ENCODE measurements at places on chromosomes 4 and X.

DNA sequence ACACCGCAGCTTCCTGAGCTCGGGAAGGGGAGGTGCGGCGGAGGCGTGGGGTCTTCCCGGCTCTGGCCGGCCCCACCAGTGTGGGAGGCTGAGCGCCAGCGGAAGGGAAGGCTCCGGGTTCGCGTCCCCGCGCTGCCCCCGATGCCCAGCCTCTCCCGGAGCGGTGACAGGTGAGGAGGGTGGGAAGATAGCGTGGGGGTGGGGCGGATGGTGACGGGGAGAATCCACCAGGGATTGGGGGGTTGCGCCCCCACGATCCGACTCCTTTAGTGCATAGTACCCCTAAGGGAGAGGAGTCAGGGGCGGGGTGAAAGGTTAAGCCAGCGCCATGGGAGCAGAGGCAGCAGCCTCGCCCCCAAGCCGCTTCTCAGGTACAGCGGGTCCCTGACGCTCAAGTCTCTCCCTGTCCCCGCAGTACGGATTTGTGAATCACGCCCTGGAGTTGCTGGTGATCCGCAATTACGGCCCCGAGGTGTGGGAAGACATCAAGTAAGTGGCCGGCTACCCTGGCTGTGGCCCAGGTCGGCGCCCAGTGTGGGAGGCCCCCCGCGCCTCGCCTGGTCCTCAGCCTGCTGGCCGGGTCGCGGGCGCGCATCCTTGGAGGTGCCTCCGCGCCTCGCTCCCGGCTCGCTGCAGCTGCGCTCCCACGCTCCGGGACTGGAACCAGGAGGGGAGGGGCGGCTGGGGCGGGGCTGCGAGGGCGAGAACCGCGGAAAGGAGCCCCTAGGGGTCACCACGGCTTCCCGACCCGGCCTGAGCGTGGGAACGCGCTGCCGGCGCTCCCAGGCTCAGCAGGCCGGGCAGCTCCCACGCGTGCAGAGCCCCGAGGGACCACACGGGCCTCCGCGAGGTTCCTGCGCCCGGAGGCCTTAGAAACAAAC lies 791 bp downstream of the GUCY1B1 start:
- DNase-seq = no peak

DNA sequence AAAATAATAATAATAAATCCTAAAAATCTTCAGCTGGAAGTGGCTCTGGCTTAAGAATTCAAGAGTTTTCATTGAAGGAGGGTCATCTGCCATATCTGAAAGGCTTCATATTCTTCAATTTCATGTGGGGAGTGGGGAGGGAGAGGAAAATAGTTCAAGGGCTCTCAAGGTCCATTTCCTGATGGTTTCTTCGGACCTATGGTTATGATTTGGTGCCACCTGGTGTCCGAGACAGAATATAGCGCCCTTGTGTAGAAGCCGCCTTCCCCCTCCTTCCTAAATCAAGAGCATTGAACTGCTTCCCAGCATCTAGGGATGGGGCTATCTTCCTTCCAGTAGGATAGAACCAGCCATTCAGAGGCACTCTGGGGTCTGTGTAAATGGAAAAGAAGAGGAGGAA lies 34.3 kb downstream of the NLGN3 start:
- peak; percentile 60 for DNase-seq

DNA sequence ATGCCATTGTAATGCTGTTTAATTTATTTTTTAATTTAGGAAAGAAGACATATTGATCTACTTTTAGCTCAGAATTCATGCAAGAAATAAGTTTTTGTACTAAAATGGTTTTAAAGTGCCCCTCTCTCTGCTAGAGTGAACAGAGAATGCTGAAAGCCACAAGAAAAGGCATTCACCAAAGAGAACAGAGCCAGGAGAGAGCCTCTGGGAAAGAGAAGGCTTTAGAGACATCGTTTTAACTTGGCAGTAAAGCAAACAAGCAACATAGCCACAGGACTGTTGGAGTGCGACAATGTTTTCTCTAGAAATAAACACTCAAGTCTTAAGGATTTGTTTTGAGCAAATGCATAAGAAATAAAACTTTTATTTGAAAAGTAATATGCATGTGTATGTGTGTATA lies 484.1 kb upstream of the CPEB2 start:
- DNase-seq = no peak

- no peak for DNase-seq
Observed at GRCh38 chr4:55851885-55852284, 1.6 kb upstream of the EXOC1 start.

DNA sequence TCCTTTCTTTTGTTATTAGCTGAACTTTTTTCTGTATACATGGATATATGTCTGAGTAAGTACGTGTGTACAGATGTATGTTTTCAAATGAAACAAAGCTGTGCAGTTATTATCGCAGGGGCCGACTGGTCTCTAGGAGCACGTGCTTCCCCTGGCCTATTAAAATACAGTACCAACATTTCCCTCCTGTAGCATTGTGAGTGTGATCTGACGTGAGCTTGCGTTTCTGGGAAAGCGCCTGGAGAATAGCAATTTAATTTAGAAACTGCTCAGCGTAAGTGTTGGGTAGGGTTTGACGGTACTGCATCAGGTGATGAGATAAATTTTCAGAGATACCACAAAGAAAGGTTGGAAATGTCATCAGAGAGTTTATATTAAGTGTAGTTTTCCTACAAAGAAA lies 173.3 kb downstream of the FBXO8 start:
- DNase-seq = no peak

DNA sequence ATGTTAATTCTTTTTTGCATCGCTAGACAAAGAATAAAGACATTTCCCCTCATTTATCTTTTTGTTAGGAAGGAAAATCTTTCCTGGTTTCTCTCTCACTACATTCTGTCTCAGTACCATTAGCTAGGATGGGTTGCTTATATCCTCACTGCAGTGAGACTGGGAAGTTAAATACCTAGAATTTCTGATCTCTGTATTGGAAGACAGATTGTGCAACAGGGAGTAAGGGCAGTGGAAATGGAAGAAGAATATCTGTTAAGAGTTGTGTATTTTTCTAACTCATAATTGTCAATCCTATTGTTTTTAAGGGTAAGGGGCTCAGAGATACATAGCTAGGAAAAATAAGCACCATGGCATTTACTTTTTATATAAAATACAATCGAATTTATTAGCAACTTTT lies 19.6 kb downstream of the PTPN13 start:
- no peak for DNase-seq

- no peak for DNase-seq
Observed at GRCh38 chr4:74536557-74536956, 91.6 kb downstream of the AREG start.

- no peak for DNase-seq
Observed at GRCh38 chrX:130563476-130563875, 161.7 kb downstream of the RBMX2 start.

- DNase-seq = no peak
Observed at GRCh38 chr4:177099211-177099610, 210.5 kb upstream of the NEIL3 start.

DNA sequence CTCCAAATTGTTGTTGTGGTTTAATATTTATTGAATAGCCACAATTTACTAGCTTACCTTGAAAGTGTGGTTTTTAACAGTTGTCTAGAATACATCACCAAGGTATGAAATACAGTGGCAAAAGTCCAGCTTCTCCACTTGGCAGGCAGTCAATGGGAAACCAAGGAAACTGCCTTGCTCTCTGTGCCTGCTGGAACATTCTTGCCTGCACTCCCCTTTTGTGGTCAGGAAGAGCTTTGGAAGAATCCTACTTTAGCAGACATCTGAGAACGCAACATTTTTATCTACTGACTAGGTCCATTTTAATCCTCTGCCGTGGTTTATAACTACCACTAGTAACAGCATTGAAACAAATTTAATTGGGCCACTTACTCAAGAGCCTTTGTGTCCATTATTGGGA lies 64.5 kb downstream of the TENM3 start:
- DNase-seq = peak; percentile 59

DNA sequence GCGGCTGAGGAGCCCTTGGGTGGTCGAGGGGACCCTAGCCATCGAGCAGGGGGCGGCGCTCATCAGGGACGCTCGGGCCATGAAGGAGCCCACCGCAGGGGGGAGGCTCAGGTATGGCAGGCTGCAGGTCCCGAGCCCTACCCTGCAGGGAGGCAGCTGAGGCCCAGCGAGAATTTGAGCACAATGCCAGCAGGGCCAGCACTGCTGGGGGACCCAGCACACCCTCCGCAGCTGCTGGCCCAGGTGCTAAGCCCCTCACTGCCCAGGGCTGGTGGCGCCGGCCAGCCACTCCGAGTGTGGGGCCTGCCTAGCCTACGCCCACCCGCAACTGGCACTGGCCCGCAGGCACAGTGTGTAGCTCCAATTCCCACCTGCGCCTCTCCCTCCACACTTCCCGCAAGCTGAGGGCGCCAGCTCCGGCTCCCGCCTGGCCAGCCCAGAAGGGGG lies 325.4 kb upstream of the FRG1 start:
- DNase-seq = no peak

- no peak for DNase-seq
Observed at GRCh38 chr4:41432881-41433280, 105.1 kb upstream of the LIMCH1 start.

DNA sequence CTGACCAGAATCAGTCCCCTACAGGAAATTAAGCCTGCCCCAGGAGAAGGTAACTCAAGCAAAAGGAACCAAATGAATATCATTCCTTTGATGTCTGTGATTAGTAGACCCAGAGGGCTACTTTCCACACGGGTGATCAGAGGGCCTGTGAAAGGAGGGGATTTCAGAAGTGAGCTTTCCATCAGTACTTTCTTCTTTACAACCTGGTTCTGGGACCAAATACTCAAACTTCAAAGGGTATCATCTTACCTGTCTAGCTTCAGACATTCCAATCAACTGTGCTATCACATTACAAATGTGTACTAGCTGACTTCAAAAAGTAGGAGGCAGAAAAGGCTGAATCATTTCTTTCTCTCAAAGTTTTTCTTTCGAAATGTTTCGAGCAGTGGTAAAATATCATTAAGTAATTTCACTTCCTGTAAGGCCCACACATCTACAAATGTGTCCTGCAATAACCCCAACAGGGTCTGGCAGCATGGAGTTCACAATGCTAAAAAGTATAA lies 23.9 kb downstream of the ACSL4 start:
- DNase-seq = no peak

DNA sequence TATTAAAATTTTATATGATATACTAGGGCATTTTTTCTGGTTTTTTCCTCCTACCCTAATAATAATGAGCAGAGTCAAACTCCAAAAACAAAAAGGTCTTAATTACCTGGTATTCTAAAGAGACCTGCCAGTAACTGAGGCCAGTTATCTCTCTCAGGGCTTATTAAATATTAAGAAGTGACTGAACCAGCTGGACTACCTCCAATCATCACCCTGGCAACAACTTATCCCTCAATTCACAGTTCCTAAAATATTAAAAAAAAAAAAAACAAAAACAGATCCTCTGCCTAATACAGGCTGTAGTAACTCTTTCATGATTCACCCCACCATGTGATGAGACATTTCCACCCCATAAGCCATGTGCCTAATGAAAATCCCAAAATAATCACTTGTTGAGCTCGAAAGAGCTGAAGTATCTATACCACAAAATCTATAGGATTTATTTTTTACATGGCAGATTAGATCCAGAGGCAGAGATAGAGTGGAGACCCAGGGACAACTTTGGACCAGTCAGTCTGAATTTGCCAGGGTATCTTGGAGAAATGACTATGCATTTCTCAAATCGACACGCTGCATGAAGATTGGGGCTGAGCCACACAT lies 698.0 kb downstream of the FAT4 start:
- DNase-seq = no peak

DNA sequence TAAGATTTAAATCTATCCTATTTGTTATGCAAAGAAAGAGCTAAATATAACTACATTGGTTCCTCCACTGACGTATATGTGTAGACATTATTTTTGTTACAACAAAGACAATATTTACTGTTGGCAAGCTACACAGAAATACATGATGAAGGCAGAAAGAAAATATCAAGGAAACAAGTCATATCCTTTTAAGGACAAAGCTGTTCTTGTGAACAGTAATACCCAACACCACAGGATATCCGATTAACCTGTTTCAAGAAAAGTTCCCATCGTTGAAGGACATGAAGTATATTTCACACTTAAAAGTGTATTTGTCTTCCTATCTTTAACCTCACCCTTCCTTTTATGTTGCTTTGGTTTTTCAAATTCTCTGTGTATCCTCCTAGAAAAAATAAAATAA lies 235.8 kb upstream of the AADAT start:
- DNase-seq = no peak

- no peak for DNase-seq
Observed at GRCh38 chr4:128793859-128794672, 15.4 kb upstream of the JADE1 start.

GRCh38 chrX:107725761-107726555 lies 49.6 kb downstream of the TSC22D3 start:
- DNase-seq = no peak
